Hematopoietic multipotent progenitor cell treated with erythropoietin and hydrocortisone succinate and interleukin-3 and kit ligand, for 17 days (in vitro differentiated cells): ENCODE measurements at places on chromosomes 16 and 17.

- DNase-seq: no peak
Measured at GRCh38 chr17:81251094-81251708, 12.1 kb downstream of the NDUFAF8 start.

GRCh38 chr16:81831722-81832126 lies 52.6 kb downstream of the PLCG2 start:
- DNase-seq: no peak

- DNase-seq: no peak
Measured at GRCh38 chr17:81690549-81690948, 6.7 kb downstream of the HGS start.

GRCh38 chr16:19105131-19105530 lies 8.6 kb upstream of the ITPRIPL2 start:
- DNase-seq: no peak

DNA sequence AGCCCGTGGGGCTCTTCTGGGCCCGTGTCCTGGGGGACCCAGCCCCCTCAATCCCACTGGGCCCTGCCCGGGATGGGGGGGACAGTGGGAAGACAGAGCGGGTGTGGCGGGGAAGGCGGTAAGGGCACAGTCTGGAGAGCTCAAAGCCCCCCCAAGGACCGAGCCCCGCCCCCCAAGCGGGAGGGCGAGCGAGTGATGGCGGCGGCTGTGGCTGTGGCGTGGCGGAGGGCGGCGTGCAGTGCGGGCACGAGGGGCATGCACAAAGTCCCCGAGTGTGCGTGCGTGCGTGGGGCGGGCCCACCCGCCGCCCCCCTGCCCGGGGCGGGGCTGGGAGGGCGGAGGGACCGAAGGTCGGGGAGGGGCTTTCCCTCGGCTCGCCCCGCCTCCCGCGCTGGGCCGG lies 3.6 kb upstream of the WDR24 start:
- DNase-seq: no peak

GRCh38 chr16:81413245-81413990 lies 31.2 kb upstream of the CMIP start:
- no peak for DNase-seq

GRCh38 chr17:49388290-49388640 lies 26.2 kb upstream of the ZNF652 start:
- DNase-seq: no peak

- DNase-seq: no peak
Measured at GRCh38 chr17:2084036-2084765, 29.3 kb downstream of the HIC1 start.

DNA sequence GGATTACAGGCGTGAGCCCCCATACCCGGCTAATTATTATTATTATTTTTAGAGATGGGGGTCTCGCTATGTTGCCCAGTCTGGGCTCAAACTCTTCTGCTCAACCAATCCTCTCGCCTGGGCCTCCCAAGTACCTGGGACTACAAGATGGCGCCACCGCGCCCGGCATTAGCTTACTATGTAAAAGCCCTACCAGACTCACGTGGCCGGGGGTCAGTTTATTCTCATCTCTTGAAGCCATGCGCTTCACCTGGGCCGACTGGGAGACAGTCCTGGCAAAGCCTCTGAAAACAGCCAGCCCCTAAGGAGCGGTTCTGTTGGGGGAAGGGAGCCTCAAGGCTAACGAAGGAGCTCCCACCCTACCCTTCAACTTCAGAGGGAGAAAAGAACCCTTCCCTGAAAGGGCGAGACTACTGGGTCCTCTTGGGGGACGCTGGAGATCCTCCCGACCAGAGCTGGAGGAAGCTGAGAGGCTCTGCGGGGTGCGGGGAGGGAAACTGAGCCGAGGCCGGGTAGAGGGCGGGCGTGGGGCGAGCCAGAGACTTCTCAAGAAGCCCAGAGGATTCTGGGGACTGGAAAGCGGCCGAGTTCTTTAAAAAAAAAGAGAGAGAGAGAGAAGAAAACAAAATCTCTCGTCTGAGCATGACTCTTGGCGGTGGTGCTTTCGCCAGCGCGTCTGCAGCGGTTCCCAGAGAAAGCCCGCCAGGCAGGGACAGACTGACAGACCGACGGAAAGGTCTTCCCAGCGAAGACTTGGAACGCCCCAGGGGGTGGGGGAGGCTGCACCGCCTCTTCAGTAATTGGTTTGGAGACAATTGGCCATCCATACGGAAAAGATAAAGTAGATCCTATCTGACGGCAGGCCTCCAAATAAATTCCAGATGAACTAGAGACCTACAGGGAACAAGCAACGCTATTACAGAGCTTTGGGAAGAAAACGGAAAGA lies 5.6 kb upstream of the TUBG2 start:
- DNase-seq: no peak

DNA sequence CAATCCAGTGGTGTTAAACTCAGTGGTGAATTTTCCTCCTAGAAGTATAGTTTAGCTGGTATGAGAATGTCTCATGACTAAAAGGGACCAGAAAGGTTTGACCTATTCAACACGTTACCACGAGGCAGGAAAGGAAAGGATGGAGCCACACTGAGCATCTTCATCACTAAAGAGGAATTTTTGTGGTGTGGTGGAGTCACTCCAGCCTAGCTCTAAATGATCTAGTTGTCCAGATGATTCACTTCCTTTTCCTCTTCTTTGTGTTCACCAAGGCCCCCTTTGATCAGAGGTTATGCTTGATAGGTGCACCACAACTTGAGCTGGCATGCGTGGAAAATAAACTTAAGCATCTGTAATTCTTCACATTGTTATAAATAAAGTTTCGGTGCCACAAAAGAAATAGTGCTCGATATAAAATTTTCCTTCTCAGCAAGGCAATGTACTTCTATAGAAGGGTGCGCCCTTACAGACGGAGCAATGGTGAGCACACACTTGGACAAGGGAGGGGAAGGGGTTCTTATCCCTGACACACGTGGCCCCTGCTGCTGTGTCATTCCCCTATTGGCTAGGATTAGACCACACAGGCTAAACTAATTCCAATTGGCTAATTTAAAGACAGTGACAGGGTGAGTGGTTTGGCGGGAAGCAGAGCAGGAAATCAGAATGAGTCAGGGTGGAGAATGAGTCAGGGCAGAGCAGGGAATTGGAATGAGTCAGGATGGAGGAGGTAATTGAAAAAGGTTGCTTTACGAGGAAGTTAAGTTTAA lies 254.6 kb downstream of the HS3ST3A1 start:
- DNase-seq: no peak

DNA sequence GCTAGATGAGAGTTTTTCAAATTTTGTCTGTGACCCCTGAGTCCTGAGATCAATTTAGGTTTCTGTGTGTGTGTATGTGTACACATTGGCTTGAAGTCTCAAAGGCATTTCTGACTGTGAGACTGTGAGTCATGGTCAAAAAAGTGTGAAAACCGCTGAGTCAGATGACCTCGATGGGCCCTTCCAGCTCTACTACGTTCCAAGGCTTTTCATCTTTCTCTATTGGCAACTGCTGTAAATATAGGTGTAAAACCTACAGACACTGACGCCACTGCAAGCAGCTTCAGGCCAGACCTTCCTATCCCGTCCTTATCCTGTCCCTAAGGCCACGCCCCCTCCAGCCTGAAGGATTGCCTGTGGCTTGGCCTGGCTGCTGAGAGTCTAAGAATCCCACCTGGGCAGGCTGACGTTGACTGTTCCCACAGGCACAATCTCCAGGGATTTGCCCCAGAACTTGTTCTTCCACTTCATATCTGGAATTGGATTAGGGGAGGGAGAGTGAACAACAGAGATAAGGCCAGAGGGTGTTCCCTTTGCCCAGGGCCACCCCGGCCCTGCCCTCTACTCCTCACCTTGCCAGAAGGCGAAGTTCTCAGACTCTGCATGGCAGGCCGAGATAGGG lies 11.3 kb downstream of the OSBPL7 start:
- peak; percentile 80 for DNase-seq

- no peak for DNase-seq
Measured at GRCh38 chr16:81469710-81470535, 25.3 kb downstream of the CMIP start.

GRCh38 chr17:40369923-40370322 lies 5.4 kb upstream of the GJD3 start:
- DNase-seq: no peak

GRCh38 chr16:66695935-66696668 lies 441 bp downstream of the CMTM4 start:
- DNase-seq: no peak

DNA sequence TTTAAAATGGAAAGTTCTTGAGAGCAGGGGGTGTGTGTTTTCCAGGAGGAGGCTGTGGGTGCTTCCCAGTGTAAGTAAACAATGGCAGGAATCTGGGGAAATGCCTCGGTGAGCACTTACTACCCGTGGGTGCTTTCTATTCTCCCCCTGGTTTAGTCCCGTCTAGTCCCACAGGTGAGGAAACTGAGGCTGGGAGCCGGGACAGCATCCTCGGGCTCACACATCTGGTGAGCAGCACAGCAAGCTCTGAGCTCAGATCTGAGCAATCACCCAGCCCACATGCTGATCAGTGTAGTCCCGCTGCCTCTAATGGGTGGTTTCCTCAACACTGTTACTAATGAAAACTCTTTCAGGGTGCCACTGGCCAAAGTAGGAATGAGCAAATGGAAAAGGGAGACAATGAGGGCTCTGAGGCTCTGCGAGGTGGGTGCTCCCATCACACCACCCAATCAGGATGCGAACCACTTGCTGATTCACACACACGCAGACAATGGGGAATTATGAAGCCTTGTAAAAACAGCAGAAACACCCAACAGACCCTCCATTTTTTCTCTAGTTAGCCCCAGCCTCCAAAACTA lies 202.6 kb downstream of the PARN start:
- DNase-seq: no peak

GRCh38 chr17:29004081-29004692 lies 1.6 kb downstream of the SEZ6 start:
- no peak for DNase-seq

- no peak for DNase-seq
Measured at GRCh38 chr16:85935391-85935973, 36.5 kb downstream of the IRF8 start.

DNA sequence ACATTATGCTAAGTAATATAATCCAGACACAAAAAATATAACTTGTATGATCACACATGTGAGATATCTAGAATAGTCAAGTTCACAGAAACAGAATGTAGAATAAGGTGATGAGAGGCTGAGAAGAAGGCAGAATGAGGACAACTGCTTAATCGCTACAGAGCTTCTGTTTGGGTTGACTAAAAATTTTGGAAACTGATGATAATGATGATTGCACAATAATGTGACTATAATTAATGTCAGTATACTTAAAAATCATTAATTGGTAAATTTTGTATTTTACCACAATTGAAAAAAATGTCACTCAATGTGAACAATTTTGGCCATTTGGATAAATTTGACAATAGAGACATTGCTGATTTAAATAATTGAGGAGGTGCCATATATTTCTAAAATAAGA lies 1374.4 kb upstream of the CDH8 start:
- no peak for DNase-seq

DNA sequence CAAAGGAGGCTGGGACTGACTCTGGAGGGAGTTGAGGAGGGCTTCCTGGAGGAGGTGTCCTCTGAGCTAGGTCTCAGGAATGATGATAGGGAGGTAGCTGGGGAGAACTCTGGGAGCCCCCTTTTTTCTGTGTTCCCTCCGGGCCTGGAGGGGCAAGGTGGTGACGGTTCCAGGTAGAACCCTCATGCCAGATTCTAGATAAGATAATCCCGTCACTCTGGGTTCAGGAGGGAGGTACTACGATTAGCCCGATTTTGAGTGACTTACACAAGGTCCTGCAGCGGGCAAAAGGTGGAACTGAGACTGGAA lies 18.7 kb upstream of the ADGRG3 start:
- no peak for DNase-seq

DNA sequence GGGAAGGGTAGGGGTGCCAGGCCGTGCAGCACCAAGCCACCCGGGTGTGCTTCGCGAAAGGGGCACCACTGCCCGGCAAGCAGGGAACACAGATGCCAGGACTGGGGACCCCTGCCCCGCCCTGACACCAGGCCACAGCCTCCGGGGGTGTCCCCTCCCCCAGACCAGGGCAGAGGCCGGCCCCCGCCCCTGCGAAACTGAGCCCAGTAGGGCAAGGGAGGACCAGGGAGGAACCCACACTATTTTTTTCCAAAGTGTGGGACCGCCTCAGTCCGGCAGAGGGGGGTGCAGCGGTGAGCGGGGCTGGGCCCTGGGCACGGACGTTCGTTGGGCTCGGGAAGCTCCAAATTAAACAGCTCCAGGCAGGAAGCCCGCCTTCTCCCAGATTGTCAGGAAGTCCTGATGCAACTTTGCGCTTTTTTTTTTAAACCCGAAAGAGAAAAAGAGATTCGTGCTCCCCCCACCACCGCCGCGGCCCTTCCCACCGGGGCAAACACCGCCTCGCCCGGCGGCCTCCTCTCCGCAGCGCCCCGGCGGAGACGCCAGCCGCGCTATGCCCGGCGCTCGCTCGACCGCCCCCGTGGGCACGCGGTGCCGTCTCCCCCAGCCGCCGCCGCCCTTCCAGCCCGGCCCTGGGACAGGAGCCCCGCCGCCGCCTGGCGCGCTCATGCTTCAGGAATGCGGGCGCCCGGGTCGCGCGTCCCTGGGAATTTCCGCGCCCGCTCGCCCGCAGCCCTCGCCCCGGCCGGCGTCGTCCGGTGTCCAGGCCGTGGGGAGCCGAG lies 755 bp downstream of the PIEZO1 start:
- DNase-seq: peak; percentile 63

DNA sequence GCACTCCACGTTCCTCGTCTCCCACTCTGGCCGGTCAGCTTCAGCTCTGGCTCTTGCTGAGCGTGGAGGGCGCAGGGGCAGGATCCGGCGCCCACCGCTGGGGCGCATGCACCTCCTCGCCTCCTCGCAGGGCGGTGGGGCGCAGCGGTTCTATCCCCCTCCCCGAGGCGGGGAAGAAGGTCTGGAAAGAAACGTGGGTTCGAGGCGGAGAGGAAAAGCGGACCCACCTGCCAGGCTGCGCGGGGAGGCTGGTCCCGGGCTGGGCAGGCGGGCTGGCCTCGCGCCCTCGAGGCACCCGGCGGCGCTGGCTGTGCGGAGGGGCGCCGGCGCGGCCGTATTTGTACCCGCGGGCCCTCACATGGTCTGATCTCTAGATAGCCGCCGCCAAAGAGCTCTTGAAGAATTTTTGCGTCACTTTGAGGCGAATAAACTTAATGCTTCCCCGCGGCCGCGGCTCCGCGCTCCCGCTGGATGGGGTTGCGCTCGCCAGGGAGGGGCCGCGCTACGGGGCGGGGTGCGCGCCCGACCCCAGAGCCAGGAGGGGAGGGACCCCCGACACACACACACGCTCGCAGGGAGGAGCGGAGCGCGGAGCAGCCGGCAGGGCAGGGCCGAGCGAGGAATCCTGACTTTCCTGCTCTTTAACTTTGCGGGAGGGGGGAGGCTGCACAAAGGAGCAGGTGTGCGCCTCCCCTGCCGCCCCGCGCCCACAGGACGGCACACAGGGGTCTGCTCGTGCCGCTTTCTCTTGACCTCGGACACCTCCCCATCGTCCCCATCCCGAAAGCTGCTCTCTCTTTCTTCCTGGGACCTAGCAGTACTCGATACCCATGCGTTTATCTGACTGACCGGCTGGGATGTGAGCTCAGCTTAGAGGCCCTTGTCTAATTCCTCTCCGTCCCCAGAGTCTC lies at the start of gene SLC6A4:
Gene SLC6A4 (minus strand): TSS at position 312 of the 911 bp plus-strand sequence. CDS start 13,739 bp downstream, outside the sequence.
- no peak for DNase-seq

GRCh38 chr16:82344157-82344556 lies 174.1 kb upstream of the MPHOSPH6 start:
- DNase-seq: no peak
